ENCODE measurements at places on chromosomes 5 and 9. TPM values are rescaled to one million over a fixed set of nuclear protein-coding genes. Genes with fewer than 3 reads are reported as not detected.
A peak's percentile ranks its signal among the peaks of the same experiment; 100 is the strongest.

IFNK gene
- total RNA-seq, result not detected

TBCA gene
- total RNA-seq, result 167 TPM

DNA sequence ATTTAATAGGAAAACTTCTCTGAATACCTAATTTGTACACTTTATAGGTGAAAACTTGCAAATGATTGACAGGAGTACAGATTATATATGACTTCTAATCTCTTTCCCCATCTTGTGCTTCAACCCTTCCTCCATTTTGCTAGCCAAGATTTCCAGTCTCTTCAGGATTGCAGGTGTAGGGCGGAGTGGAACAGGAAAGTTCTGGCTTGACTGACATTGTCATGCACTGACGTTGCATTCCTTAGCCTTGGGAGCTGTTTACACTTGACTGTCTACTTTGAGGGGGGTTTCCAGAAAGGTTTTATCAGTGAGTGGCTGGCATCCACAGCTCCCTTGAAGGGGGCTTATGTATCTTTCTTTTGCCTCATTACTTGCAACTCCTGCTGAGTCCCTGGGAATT is 34.1 kb upstream of the GRIA1 start:
- H3K27me3 ChIP-seq, result no peaks in the 10 kb centered on the region
- DNase-seq, result no peak
- no peaks in the 10 kb centered on the region for H3K4me1 ChIP-seq
- H3K4me3 ChIP-seq, result no peak overlapping the region
- no peaks in the 10 kb centered on the region for H3K36me3 ChIP-seq

TICAM2 gene
- total RNA-seq, result 22.1 TPM

DNA sequence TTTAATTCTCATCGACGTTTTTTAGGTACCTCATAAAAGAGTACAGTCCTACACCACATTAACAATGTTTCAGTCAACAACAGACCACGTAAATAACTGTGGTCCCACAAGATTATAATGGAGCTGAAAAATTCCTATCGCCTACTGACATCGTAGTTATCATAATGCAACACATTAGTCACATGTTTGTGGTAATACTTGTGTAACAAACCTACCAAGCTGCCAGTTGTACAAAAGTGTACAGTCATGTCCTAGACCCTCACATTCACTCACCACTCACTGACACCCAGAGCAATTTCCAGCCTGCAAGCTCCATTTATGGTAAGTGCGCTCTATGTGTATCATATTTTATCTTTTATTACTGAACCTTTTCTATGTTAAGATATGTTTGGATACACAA is 16.8 kb downstream of the GNAQ start:
- H3K27me3 ChIP-seq, result no peaks in the 10 kb centered on the region
- no peaks in the 10 kb centered on the region for H3K36me3 ChIP-seq
- DNase-seq, result no peak
- H3K4me3 ChIP-seq, result no peak overlapping the region
- no peak overlapping the region for H3K27ac ChIP-seq
- peaks cover 6% of the 10 kb centered on the region for H3K4me1 ChIP-seq

LHX6 gene
- total RNA-seq, result 6.4 TPM

DNA sequence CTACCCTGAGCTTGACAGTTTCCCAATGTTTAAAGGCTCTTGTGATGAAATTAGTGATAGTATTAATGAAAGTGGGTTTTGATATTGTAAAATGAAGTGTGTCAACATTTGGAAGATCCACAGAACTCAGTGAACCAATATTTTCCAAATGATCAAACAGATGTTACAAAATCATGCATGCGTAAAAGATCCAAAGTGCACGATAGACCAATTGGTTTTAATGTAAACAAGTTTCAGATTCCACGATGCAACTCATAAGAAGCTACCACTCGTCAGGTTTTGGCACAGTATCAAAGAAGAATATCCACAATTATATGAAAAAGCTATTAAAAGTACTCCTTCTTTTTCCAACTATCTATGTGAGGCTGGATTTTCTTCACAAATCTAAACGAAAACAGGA is 82.3 kb downstream of the SLC38A9 start:
- no peaks in the 10 kb centered on the region for H3K36me3 ChIP-seq
- H3K4me3 ChIP-seq, result no peak overlapping the region
- H3K27ac ChIP-seq, result no peak overlapping the region
- no peaks in the 10 kb centered on the region for H3K27me3 ChIP-seq

DNA sequence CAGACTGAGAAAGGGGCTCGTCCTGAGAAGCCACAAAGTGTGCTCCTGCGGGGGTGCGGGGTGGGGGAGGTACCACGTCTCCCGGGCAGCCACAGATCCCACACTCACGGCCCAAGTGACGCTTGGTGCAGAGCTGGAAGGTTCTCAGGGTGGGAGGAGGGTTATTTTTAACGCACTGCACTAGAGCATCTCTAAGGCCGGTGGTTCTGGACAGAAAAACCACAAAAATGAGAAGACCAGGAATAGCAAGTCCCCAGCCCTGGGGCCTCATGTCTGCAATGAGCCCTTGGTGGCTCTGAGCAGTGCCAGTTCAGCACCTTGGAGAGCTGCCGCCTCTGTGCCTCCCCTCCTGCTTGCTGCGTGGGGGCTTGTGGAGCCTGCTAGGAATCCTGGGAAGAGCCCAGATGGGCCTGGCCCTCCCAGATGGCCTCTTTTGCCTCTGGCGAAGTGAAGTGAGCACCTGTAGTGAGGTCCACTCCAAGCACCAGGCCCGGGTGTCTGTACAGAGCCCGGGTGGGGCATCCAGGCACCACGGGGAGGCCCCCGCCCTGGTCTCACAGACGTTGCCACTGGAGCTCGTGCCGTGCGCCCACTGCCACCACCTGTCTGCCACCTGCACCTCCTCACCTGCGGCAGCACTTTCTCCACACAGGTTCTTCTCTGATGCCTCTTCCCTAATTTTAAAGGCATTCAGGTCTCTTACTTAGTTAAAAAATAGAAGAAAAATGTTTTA is 48.9 kb upstream of the CACNA1B start:
- H3K27me3 ChIP-seq, result no peaks in the 10 kb centered on the region
- H3K4me1 ChIP-seq, result no peaks in the 10 kb centered on the region
- H3K36me3 ChIP-seq, result peaks cover 12% of the 10 kb centered on the region
- no peak overlapping the region for H3K4me3 ChIP-seq

- no peaks in the 10 kb centered on the region for H3K4me1 ChIP-seq
- no peaks in the 10 kb centered on the region for H3K27me3 ChIP-seq
- no peaks in the 10 kb centered on the region for H3K36me3 ChIP-seq
- no peak overlapping the region for H3K4me3 ChIP-seq
These were observed 53.6 kb upstream of the CDH18 start for GRCh38 chr5:20041326-20042274.

DNA sequence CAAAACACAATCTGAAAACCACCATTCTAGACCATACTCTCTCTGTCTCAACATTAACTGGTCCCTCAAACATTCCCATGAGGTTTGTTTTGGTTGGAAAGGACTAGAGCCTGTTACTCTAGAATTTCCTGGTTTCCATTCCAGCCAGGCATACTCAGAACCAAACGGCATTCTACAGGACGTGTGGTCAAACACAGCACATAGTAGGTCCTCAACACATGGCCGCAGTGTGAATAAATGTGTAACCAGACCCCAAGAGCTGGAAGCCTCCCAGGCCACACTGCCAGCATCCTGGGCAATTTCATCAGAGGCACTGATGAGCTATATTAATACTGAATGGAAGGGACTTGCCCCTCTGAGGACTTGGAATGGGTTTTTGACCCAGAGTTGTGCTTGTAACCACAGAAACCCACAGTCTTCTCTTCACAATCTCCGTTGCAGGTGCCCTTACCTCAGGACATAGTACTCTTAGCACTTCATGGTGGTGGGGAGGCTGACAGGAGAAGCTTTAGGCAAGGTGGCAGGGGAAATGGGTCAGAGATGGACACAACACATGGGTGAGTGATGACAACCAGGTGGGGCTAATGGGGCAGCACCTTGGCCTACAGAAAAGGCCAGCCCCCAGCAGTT is 66.0 kb downstream of the ZNF366 start:
- DNase-seq, result no peak
- H3K27me3 ChIP-seq, result no peaks in the 10 kb centered on the region
- peaks cover 13% of the 10 kb centered on the region for H3K4me1 ChIP-seq
- peak overlapping the region; percentile 64 for H3K27ac ChIP-seq
- no peaks in the 10 kb centered on the region for H3K36me3 ChIP-seq

GRCh38 chr9:470552-471194 is 256.0 kb downstream of the DOCK8 start:
- H3K4me1 ChIP-seq, result peaks cover 8% of the 10 kb centered on the region
- no peaks in the 10 kb centered on the region for H3K36me3 ChIP-seq
- no peak overlapping the region for H3K27ac ChIP-seq
- H3K27me3 ChIP-seq, result no peaks in the 10 kb centered on the region

GRCh38 chr9:30775236-30775635 is 1609.2 kb upstream of the ACO1 start:
- H3K27ac ChIP-seq, result no peak overlapping the region
- no peaks in the 10 kb centered on the region for H3K27me3 ChIP-seq
- H3K36me3 ChIP-seq, result no peaks in the 10 kb centered on the region
- no peak for DNase-seq

SH3TC2 gene
- 16.9 TPM for total RNA-seq

DNA sequence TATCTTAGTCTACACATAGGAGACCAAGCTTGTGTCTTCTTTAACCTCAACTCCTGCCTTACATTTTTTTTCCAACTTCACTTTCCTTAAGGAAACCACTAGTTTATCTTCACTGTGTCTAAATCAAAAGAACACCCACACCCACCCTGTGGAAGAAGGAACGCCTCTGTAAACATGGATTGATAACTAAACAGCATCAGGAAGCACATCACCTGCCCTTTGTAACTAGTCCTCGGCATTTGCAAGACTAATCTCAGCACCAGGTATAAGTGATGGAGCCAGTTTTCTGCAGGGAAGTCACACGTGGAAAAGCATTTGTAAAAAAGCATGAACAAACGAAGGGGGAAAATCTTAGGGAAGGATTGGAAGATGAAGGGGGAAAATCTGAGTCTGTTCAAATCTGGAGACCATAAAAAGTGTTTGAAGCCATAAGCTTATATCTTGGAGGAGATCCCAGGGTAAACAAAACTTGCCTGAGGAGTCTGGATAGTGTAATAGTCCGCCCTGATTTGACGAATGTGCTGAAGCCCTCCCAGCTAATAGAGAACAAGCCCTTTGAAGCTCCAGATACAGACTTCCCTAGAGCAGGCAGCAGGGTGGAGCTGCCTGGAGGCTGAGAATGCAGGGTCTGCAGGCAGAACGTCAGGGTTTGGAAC is 117.3 kb upstream of the LHFPL2 start:
- no peaks in the 10 kb centered on the region for H3K36me3 ChIP-seq
- no peaks in the 10 kb centered on the region for H3K4me1 ChIP-seq
- H3K4me3 ChIP-seq, result no peak overlapping the region
- DNase-seq, result no peak
- no peaks in the 10 kb centered on the region for H3K27me3 ChIP-seq

POU5F2 gene
- total RNA-seq, result 0.34 TPM

DNA sequence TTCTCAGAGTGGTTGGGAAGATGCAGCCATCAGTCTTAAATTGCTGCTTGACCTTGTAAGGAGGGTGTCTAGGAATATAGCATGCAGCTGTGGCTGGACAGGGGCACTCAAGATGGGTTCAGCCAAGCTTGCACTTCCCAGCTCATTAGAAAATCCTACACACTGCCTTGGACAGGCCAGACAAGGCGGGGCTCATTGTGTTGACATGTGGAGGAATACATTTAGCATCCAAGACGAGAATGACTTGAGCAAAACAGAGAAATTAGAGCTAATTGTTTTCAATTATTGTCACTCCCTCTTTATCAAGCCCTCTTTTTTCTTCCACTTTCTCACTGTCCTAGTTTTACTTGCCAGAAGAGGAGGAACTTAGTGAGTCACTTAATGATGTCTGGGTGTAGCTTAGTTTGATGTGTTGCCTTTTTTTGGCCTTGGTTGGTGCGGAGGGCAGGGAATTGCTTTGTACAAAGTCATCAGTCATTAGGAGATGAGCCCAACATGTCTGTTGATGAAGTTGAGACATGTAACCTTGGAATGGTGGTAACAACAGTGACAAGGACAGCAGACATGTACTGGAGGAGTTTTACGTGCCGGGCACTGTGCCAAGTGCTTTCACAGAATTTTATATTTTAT is 1219.3 kb upstream of the WWC1 start:
- H3K27ac ChIP-seq, result no peak overlapping the region
- no peaks in the 10 kb centered on the region for H3K27me3 ChIP-seq
- no peaks in the 10 kb centered on the region for H3K36me3 ChIP-seq
- DNase-seq, result no peak
- H3K4me3 ChIP-seq, result no peak overlapping the region

DNA sequence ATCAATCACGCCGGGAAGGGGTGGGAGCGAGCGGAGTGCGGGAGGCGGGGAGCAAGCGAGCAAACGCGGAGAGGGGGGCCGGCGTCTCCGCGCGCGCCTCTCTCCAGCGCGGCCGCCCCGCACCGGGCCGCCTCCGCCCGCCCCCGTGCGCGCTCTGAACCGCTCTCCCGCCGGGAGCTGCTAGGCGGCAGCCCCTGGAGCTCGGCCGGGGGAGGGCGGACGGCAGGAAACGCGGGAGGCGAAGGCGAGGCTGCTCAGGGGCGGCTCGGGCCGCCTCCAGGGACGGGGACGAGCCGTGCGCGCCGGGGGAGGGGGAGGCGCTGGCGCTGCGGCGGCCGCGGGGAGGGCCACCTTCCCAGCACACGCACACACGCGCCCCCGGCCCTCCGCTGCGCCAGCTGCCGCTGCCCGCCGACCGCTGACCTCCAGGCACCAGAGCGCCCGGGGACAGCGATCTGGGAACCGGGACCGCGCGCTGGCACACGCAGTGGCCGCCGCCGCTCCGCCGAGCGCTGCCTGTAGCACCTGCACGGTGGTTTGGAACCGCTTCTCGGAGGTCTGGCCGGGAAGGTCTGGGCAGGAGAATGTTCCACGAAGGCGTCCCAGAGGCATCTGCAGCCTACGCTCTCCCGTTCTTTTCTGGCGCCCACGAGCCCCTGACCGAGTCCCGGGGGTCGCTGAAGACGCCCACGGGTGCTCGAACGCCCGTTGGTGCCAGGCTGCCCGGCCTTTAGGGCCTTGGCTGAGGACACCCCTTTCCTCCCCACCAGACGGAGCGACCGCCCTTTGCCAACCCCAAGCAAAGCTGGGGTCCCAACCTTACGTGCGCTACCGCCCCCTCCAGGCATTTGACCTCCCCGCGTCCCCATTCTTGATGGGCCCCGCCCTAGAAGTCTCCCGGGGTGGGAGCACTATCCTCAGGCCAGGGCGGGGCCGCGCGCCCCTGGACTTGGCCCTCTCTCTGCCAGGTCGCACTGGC is at the start of gene GABBR2:
TSS of gene GABBR2 (minus strand) at position 3 of the 979 bp plus-strand sequence. CDS start 198 bp downstream, outside the sequence.
- H3K36me3 ChIP-seq, result no peaks in the 10 kb centered on the region
- peaks cover 14% of the 10 kb centered on the region for H3K4me1 ChIP-seq

DNA sequence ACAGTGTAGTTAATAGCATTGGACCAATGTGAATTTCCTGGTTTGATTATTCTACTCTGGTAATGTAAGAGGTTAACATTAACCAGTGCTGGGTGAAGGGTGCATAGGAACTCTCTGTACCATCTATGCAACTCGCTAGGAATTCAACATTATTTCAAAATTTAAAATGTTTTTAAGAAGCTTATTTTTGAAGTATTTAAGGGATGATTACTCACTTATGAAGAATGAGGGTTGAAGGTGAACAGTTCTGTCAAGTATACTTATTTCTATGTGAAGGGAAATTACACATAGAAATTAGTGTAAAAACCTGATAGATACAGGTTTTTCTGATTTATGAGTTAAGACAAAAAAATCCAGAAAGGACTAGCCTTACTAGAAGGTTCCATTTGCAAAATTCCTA is 165.8 kb downstream of the INSYN2B start:
- no peaks in the 10 kb centered on the region for H3K27me3 ChIP-seq
- H3K4me1 ChIP-seq, result no peaks in the 10 kb centered on the region
- H3K36me3 ChIP-seq, result no peaks in the 10 kb centered on the region
- DNase-seq, result no peak
- no peak overlapping the region for H3K27ac ChIP-seq
- no peak overlapping the region for H3K4me3 ChIP-seq
